Stimulated activated CD4-positive, alpha-beta T cell treated with anti-CD3 and anti-CD28 coated beads, Interleukin-1b, Interleukin-23, amount 100 ng/mL, for 4 hours (primary cell): ENCODE measurements at places on chromosomes 16 and 17.

GRCh38 chr17:61122326-61122913 lies 277.2 kb upstream of the TBX2 start:
- no peak for DNase-seq

DNA sequence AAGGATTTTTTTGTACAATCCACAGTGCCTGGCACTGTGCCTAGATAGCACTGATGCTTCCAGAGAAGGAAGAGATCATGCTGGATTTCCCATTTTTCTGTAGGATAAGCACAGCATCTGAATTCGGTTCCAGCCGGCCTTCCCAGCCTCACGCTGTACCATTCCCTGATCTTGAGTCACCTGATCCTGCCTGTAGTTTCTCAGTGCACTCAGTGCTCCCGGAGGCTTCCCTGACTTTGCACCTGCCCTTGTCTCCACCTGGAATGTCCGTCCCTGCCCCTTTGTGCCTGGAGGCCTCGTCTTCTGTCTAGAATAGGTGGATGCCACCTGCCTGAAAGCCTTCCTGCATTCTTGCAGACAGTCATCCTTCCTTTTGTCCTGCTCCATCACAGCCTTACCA lies 179.9 kb downstream of the CCDC182 start:
- DNase-seq = no peak

DNA sequence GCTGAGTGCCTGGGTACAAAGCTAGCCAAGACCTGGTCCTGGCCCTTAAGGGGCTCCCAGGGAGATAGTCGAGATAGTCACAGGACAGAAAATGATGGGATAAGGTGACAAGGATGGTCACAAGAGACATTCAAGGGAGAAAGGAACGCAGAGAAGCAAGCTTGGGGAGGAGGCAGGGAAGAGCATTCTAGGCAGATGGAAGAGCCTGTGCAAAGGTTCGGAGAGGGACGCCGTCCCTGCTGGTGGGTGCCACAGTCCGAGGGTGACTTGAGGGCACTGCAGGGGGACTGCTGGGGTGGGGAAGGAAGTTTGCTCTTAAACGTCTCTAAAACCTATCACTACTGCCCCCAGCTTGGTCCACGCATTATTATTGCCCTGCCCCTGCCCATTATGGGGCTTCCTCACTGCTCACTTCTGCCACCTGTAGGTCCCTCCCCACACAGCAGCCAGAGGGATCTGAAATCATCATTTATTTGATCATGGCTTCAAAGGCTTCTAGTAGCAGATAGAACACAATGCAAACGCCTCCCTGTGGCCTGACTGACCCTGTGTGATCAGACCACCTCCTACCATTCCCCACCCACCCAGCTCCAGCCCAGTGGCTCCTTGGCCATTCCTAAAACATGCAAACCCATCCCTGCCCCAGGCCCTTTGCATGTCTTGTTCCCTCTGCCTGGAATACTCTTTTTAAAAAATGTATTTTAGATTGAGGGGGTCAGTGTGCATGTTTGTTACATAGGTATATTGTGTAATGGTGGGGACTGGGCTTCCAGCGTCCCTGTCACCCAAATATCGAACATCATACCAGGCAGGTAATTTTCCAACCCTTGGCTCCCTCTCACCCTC lies 60.3 kb downstream of the RMI2 start:
- DNase-seq = peak; percentile 27

DNA sequence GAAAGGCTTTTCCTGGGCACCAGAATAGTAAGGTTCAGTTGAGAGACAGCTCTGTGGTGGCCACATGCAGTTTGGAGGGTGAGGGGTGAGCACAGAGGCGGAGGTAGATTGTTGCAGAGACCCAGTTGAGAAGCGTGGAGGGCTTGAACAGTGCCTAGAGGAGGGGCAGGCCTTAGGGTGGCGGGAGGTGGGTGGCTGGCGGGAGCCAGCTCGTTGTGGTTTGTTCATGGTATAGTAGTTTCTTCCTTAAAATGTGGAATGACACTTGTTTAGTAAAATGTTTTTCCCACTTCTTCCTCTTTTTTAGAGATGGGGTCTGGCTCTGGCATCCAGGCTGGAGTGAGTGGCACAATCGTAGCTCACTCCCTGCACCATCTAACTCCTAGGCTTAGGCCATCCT lies 14.2 kb downstream of the USP10 start:
- DNase-seq = no peak

DNA sequence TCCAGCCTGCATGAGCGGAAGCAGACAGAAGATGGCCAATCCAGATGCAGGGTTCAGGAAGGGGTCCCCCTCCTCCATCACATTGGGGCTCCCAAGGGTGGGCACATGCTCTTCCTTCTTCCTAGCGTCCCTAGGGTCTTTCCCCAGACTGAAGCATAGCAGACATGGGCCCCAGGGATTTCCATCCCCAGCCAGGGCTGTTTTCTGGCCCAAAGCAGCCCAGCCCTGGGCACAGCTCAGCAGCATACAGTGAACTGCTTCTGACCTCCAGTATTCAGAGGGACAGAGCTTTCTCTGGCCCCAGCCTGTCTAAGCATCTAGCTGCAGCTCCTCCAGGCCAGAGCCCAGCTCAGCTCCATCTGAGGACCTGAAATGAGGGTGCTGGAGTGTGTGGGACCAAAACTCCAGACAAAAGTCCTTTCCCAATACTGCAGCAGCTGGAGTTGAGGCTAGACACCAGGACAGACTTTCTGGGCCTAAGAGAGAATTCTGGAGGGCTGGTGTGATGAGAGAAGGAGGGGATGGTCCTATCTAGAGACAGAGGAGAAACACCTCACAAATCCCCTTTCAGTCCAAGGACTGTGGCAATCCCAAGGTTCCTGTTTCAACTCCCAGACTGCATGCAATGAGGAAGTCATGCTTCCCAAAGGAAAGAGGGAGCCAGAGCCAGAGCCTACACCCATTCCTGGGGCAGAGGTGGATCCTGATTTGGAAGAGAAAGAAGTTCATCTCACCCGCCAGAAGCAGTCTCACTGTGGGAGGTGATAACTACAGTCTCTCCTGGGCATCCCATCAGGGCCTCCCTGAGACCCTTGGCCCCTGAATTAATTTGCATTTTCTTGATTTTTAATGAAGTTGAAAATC lies 4.5 kb upstream of the FOXN1 start:
- DNase-seq = no peak

DNA sequence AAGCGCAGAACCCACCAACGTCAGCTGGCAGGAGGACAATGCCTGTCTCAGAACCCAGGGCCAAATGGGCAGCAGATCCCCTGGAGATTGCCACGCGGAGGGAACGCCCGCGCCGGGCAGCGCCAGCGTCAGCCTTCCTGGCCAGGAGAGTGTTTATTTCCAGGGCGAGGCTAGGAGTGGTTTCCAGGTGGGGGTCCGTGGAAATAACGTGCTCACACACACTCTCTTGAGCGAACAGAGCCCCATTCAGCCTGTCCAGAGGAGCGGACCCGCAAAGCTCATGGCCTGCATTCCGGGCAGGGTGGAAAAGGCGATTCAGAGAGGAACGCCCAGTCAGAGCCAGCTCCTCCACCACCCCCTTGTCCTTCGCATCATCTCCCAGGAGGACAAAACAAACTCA lies 40.3 kb downstream of the SDK2 start:
- DNase-seq = no peak

GRCh38 chr17:49910094-49910857 lies 58.7 kb upstream of the DLX4 start:
- peak; percentile 21 for DNase-seq

DNA sequence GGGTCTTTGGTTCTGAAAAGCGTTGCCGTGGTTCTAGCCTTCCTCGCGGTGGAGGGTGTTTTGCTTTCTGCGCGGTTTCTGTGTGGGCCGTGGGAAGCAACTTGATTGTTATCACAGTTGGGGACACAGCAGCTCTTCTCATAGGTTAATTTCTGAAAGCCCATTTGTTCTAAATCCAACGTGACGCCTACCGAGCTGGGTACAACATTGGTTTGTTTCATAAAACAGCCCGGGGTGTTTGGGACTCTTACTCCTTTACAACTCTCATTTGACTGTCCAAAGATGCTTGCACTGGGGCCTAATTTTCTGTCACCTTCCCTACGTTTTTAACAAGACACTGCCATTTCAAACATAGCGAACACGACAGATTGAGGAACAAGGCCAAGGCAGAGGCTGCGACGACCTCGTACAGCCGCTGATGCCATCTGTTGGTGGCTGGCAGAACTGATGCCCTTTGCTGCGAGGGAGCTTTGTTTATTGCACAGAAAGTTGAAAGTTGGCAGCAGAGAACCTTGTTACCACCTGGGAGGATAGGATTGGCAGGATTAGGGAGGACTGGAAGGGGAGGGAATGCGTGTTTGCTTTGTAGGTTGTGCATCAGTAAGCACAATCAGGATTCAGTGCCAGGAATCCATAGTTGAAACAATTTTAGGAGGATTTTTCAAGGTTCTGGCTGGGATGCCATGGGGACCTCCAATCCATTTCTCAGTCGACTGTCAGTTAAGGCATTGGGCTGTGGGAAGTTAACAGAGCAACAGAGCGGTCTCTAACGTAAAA lies 98.3 kb downstream of the PITPNC1 start:
- peak; percentile 81 for DNase-seq

DNA sequence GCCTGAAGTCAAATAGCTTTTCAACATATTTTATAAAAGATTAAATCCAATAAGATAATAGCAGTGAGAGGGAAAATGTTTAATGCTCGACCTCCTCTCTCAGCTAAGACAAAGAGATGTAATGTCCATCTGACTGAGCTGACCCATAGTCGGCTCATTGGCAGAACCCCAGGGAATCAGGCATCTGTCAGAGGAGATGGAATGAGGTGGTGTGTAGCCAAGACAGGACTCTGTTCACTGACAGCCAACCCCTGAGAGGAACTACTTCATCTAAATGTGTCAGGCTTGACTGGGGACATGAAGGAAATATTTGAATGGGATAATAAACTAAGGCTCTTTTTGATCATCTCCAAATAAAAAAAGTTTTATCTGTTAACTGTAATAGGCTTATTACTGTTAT lies 188.0 kb downstream of the CDH11 start:
- DNase-seq = no peak

DNA sequence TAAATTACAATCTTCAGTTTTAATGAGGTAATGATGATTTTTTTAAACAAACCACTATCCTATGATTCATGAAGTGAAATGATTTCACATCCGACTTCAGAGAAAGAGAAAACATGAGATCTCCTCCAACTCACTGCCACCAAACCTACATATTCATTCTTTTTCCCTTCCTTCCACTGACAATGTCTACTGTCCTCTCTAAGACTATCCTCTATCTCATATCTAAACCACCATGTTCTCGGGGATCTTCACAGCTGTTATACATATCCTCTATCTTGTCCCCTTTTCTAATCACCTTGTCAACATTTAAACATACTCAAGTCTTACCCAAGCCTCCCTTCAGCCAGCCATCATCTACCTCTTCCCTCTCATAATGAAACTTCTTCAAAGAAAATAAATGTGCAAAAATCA lies 53.5 kb downstream of the SMURF2 start:
- no peak for DNase-seq

GRCh38 chr16:84186685-84187437 lies at the start of gene TAF1C:
Gene TAF1C (minus strand): TSS chr16:84187057. CDS start chr16:84184988, 2,069 bp downstream.
- peak; percentile 90 for DNase-seq

DNA sequence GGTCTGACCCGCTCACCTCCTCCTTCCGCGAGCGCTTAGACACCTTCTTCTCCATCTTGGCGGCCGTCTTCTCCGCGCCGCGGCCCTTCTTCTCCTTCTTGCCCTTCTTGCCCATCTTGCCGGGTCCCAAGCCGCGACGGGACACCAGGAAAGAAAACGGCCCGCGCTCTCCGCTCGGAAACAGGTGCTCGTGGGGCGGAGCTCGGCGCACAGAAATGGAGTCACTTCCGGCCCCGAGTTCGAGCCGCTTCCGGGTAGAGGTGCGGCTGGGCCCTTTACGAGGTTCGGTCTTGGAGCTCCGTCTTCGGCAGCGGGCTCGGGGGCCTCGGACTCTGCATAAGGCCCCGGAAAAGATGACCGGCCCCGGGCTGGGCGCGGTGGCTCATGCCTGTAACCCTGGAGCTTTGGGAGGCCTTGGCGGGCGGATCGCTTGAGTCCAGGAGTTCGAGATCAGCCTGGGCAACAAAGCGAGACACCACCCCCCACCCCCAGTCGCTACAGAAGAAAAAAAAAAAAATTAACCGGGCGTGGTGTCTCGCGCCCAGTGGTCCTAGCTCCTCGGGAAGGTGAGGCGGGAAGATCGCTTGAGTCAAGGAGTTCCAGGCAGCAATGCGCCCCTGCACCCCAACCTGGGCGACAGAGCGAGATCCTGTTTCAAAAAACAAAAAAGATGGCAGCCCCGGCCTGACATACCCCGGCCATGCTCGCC lies at the start of gene KLHDC4:
KLHDC4 (minus strand) TSS at position 211 of the 709 bp plus-strand sequence; CDS start at position 115, 96 bp downstream.
- peak; percentile 77 for DNase-seq

- DNase-seq = no peak
Observed at GRCh38 chr16:14187517-14188338, 116.6 kb downstream of the MRTFB start.

DNA sequence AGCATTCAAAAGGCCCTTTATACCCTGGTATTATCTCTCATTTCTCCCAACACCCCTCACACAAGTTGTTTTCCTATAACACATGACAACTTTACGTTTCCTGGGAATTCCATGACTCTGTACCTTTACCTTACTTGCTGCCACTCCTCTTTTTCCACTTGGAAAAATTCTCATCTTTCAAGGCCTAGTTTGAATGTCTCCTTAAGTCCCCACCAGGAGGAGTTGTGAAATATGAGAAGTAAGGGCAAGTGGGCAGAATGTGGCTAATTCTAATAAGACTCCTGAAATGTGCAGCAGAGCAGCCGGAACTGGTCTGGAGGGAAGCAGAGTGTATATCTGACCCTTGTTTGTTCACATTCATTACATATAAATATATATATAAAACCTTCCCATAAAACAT lies 39.7 kb downstream of the BRCA1 start:
- no peak for DNase-seq

GRCh38 chr17:41785859-41786226 lies 668 bp downstream of the JUP start:
- DNase-seq = no peak

- DNase-seq = no peak
Observed at GRCh38 chr17:39156491-39156890, 5.1 kb upstream of the PLXDC1 start.

DNA sequence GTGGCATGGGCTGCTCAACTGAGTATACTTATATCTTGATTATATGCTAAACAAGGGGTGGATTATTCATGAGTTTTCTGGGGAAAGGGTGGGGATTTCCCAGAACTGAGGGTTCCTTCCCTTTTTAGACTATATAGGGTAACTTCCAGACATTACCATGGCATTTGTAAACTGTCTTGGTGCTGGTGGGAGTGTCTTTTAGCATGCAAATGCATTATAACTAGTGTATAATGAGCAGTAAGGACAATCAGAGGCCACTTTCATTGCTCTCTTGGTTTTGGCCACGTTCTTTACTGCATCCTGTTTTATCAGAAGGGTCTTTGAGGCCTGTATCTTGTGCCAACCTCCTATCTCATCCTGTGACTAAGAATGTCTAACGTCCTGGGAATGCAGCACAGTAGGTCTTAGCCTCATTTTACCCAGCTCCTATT lies 12.0 kb downstream of the PRR11 start:
- DNase-seq = no peak

- no peak for DNase-seq
Observed at GRCh38 chr17:56808503-56808902, 25.2 kb downstream of the C17orf67 start.

- no peak for DNase-seq
Observed at GRCh38 chr17:57834146-57834741, 15.6 kb downstream of the MRPS23 start.

GRCh38 chr16:56525236-56525635 lies 5.4 kb upstream of the BBS2 start:
- DNase-seq = no peak
